Trophoblast cell (in vitro differentiated cells and primary cell): ENCODE measurements at places on chromosomes 2 and 18.

- no peak for DNase-seq
These were observed 17.8 kb downstream of the UBR3 start for GRCh38 chr2:169845016-169845415.

DNA sequence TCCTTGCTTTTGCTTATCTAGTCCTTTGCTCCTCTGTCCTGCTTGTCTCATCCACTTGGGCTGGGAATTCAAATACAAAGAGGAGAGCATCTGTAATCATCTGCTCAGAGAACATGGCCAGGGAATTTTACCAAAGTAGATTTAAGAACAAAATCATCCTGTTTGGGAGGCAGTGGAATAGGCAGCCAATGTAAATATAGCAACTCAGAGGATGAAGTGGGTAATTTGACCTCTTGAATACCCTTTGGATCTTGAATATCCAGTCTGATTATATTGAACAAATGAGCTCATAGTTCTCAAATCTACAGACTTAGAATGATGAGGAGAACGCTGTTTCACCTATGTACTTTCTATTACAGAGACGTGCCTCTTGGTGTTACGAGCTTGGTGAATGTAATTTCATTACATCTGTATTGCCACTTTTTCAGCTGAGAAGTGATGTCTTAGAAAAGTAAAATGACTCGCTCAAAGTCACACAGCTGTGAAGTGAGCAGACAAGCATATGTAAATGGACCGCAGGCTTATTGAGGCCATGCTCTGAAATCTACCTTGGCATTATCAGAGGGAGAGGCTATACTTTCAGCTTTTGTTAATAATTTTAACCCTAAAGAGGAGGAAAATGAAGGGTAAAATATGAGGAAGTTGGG is 266.3 kb downstream of the MTX2 start:
- no peak for DNase-seq

DNA sequence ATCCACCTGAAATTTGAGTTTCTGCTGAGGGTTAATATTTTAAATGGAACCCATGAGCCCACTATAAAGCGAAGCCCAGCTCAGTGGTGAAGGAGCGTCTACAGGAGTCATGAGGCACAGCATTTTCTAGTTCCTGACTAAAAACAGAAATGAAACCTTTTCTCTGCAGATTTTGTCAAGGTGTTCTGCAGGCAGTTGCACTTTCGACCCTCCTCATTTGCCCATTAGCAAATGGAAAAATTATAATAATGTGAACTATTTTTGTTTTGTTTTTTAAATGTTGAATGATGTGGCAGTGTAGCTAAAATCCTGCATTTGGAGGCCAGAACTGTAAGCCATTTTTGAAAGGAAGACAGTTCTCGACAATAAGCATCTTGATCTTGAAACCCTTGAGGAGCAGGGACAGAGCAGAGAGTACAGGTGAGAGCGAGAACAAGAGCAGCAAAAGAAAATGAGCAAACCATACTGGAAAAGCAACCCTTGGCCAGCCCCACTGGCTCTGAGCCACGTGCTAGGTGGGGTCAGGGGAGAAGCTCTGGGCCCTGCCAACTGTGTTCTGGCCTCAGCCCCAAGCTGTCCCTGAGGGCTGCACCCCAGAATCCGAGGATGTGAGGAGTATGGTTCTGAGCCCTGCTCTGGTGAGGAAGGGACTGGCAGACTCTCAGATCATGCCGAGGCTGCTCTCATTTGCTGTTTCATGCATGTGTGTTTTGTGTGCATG is 26.4 kb upstream of the COPS8 start:
- no peak for DNase-seq

- DNase-seq, result no peak
These were observed 176.2 kb downstream of the LDLRAD4 start for GRCh38 chr18:13394801-13395200.

DNA sequence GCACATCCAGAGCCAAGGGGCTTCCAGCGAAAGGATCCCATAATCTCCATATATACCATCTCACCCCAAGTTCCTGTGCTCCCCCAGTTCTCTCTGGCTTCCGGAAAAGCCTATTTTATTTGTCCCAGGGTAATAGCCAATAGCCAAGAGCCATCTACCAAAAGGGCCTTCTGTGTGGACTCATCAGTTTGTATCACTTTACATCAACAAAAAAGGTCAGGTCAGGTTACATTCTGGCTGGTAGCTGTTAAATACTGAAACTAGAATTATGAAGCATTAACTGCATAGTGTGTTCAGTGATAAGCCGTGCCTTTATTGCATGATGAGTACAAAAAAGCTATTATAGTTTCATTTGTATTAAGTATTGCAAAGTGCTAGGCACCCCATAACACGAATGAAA is 223.7 kb downstream of the IRS1 start:
- no peak for DNase-seq

- no peak for DNase-seq
These were observed 135.4 kb downstream of the COL6A3 start for GRCh38 chr2:237278568-237278967.

- DNase-seq, result no peak
These were observed 104.4 kb upstream of the MAPRE2 start for GRCh38 chr18:34936772-34937171.

DNA sequence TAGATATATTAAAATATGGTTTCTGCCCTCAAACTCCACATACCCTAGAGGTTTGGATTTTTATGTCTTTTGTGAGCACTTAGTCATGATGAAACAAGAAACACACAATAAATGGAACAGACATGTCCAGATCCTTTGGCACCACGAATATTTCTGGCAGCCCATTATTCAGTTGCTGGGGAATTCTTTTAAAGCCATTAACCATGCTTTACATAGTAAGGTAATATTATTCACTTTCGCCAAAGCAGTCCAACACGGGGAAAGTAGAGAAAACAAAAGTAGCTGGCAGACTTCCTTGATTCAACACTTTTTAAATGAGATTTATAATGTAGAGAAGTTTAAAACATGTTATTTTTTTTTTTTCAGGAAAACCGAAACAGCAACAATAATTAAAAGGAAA is 235.4 kb downstream of the PIEZO2 start:
- DNase-seq, result no peak

DNA sequence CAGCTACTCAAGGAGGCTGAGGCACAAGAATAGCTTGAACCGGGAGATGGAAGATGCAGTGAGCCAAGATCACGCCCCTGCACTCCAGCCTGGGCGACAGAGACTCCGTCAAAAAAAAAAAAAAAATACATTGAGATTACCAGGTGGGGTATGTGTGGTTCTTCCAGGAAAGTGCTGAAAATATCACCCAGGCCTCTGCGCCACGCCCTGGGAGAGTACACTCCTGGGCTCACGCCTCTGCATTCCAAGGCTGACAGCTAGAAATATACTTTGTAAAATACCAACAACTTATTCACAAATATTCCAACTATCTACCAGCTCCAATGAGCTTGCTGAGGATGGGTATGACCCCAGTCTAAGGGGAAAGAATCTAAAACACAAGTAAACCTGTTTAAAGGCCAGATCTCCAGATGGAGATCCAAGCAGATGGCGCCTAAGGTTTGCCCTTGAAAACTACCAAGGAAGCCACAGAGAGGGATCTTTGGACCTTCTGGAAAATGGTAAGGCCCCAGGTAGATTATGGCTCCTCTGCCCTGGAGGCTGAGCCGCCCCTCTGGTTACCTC is 21.6 kb upstream of the B3GNT7 start:
- peak; percentile 88 for DNase-seq

DNA sequence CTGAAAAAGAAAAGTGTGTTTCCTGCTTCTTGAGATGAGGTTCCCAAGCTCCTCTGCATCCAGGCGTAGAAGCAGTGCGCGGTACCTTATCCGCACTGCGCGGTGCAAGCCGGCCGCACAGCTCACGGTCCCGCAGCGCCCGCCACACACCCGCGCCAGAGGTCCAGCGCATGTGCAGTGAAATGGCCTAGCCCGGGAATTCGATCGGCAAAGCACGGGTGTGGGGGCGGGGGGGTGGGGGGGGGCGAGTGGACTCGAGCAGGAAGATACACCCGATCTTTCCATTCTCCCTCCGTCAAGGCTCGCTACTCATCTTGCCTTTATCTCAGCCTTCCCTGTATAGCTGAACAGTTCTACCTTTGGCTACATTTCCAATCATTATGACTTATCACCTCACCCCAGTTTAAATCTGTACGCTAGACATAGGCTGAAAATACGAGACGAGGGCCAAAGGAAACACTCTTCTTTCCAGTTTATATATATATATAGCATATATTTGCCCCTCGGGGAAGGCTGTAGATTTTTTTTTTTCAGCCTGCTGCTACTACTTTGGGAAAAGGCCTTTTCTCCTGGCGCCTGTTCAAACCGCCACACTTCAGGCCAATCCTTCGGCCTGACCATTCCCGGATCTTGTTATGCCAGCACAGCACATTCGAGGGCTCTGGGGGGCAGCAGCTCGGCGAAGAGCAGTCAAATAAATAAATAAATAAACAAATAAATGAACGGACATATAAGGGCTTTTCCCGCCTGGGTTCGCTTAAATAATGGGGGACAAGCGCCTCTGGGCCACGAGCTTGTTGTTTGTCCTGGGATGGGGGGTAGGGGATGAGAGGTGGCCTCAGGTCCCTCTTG is 10.4 kb downstream of the HOXD8 start:
- DNase-seq, result no peak

DNA sequence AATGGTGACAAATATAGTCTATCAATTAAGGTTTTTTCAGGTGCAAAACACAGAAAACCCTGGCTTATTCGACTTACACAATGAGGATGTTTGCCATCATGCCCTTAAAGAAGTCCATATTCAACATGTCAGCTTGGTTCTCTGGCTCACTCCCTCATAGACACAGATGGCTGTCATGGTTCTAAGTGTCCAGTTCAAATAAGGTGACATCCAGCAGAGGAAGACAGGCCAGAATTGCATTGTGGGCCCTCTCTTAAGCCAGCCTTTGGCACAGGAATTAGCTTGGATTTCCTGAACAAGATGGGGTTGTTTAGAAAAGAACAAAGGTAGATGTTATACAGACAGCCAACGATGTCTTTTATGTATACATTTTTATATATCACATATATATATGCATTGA is 18.7 kb upstream of the SLC1A4 start:
- DNase-seq, result no peak

DNA sequence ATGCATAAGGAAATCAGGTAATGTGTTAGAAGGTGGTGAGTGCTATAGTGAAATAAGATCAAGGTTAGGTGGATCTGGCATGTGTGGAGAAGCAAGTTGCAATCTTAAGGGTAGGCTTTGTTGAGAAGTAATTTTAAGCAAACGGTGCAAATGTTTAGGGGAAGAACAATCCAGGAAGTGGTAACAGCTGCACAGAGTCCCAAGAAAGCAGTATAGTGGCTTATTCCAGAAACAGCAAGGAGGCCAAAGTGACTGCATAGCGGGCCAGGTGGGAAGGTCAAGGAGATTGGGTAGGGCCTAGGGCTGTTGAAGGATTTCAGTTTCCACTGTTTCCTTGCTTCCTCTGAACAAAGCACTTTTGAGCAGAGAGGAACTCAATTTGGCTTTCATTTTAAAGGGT is 30.0 kb upstream of the RAB1A start:
- no peak for DNase-seq

DNA sequence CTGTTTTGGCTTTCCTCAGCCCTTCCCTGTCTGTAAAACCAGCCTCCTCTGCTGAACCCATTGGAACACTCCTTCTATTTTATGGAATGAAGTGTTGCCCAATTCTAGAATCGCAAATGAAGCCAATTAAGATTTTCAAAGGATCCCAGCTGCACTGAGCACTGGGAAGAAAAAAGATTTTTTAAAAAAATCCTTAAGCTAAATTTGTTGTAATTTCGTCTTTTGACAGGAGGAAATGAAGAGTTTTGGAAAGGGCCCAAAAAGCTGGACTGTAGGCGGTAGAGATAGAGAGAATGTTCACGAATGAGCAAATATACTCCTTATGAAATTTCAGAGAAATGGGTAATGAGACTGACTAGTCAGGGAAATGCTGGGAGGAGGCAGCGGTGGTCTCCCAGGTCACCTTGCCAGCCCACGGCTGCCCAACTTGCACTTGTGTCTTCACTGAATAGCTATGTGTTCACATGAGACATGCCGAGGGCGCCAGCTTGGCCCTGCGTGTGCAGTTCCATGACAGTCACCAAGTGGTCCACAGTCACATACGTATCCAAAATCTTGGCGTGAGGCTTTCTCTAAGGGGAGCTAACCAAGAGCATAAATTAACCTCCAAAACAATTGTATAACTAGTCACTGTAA is 69.9 kb downstream of the SGPP2 start:
- no peak for DNase-seq

- no peak for DNase-seq
These were observed 53.6 kb upstream of the RNF152 start for GRCh38 chr18:61946449-61946848.

DNA sequence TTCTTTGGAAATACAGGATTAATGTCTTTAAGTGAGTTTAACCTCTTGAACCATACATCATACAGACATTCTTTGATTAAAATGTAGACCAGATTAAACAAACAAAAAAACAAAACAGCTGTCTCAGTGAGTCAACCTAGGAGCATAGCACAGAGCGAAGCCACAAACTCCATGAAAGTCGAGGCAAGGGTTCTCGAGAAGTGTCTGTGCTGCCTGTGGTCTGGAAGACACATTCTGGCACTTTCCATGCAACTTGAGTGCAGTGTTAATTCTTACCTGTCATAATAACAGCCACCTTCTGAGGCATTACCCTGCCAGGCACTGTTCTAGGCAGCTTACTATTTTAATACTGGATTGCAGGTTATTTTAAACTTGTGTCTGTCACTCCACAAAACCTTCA is 435.5 kb upstream of the MMADHC start:
- DNase-seq, result no peak

DNA sequence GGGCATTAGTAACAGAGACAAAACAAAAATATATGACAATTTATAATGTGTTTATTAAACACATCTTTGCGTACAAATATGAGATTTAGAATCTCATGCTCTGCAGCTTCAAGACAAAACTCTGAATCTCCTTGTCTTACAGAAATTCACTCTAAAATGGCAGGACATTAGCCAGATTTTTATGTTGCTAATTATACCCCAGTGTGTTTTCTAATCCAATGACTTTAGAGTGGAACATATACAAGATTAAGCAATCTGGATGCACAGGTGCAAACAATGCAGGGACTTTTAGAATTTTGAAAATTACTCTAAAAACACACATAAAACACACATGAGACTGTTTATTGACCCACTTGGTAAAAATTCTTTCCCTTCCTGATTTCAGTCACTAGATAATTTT is 85.9 kb downstream of the CALCRL start:
- DNase-seq, result no peak

DNA sequence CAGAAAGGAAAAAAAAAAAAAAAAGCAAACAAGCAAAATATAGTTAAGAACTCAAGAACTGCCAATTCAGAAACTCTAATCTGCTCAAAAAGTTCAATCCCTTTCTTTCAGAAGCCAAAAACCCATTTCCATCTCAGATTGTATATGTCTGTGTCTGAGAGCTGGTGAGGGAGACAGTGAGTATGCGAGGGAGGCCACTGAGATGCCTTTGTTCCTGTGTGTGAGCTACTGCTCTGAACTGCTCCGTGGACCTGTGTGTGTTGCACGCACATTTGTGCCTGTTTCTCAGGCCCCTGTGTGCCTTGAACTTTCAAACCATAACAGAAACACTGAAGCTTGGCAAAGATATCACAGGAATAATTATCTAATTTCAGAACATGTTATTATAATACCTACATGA is 2.5 kb upstream of the PKDCC start:
- no peak for DNase-seq

GRCh38 chr2:16167451-16167861 is 227.1 kb downstream of the MYCN start:
- DNase-seq, result no peak

- DNase-seq, result no peak
These were observed 298.2 kb upstream of the ZC3H15 start for GRCh38 chr2:186187854-186188253.

GRCh38 chr2:231521443-231521842 is 8.8 kb downstream of the NMUR1 start:
- DNase-seq, result no peak

- no peak for DNase-seq
These were observed 197.0 kb downstream of the NCKAP5 start for GRCh38 chr2:133371286-133371685.
